IMR-90 (cell line): ENCODE measurements at places on chromosomes 3 and 15. TPM values are rescaled to one million over a fixed set of nuclear protein-coding genes. Genes with fewer than 3 reads are reported as not detected.

DNA sequence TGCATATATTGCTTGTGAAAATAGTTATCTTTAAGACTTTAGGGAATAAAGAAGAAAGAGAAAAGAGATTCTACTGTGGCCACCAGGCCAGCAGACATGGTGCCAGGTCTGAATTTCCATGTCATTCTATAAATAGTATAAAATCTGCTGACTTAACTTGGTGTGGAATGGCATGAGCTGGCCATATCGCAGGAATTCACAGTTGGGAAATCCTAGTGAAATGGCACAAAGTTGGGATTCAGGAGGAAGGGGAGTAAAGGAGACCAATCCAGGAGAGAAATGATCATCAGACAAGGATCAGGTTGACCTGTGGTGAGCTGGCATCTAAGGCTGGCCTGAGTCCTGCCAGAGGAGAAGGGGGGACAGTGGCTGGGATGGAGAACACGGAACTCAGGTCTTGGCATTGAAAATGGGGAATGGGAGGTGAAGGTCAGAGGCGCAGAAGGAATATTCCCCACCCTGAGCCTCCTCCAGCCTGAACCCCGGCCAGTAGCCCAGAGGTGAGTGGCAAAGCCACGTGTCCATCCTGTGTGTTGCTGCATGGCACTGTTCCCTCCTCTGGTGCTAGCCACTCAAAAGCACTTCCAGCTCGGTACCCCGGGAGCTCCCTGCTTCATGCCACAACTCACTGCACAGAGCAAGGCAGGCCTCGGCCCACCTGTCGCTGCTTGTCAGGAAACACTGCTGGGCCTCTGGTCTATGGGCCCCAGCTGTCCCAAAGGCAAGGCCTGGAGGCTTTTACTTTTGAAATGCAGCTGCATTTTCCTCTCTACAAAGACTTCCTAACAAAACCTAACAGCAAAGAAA lies 51.4 kb downstream of the SSUH2 start:
- DNase-seq, result peak; percentile 16

- no peak for DNase-seq
These were observed 154.4 kb downstream of the OXSM start for GRCh38 chr3:25944329-25944728.

GRCh38 chr3:23867400-23867799 lies 49.4 kb downstream of the NKIRAS1 start:
- DNase-seq, result no peak

DNA sequence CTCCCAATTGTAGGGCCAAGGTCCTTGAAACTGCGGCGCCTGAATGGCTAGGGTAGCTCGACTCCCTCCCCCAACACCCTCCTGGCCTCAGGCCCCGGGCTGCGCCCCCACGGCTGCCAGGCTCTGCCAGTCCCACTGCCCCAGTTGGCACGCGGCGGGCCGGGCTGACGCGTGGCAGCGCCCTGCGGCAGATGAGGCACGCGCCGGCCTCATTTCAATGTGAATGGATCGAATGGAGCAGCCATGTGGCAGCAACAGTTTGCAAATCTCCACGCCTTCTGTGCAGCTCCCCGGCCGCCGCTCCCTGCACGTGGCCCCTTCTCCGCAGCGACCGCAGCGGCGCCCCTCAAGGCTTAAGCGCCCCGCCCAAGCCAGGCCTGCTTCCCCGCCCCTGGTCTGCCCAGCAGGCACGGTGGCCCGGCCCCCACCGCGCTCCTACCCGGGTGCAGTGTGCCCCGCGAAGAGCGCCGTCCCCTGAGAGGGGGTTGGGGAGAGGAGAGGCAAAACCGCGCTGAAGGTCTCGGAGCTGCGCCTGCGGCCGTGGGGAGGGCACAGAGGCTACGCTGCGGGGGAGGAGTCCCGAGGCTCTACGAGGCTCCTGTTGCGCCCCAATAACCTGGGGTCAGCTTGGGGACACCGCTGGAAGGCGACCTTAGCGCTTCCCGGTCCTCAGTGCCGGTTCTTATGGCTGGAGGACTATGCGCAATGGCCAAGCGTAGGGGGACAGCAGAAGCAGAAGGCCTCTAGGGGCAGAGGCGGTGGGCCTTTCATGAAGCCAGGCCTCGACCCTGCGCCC lies 3.1 kb upstream of the DLL4 start:
- no peak for DNase-seq

The ERC2 gene
- 0.14 and 0.17 TPM in 2 replicates for polyA plus RNA-seq

DNA sequence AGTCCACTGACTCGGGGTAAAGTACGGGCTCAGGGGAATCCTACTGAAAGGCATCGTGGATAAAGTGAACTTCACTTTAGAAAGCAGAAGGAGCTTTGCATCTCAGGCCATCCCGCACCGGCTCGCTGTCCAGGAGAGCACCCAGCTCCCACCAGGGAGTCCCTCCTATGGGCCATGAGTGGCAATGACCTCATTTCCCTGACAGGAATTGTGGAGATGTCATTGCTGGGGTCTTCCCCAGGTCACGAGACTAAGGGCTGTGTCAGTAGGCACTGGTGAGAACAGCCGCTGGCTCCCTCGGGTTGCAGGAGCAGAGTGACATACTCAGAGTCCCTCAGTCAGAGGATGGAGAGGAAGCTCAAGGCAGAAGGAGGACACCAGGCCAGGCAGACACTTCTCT lies 97.3 kb downstream of the XXYLT1 start:
- no peak for DNase-seq

DNA sequence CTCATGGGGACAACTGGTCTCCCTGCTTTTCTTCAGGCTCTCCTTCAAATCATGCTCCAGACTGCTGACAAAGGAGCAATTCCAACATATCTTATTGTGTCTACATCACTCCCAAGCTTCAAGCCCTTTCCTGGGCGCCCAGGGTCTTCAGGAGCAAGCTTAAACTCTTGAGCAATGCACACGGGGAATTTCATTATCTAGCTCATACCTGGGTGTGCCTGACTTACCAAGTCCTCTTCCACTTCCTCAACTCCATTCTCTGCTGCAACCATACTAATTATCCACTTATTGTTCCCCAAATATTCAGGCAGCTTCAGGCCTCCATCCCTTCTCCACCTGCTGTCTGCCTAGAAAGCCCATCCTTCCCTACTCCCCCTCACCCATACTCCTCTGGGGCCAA lies 50.6 kb downstream of the B3GNT5 start:
- no peak for DNase-seq

The GOLGA8K gene
- not detected in 2 replicates for polyA plus RNA-seq

- peak; percentile 66 for DNase-seq
These were observed 19.0 kb upstream of the GHSR start for GRCh38 chr3:172467170-172467824.

DNA sequence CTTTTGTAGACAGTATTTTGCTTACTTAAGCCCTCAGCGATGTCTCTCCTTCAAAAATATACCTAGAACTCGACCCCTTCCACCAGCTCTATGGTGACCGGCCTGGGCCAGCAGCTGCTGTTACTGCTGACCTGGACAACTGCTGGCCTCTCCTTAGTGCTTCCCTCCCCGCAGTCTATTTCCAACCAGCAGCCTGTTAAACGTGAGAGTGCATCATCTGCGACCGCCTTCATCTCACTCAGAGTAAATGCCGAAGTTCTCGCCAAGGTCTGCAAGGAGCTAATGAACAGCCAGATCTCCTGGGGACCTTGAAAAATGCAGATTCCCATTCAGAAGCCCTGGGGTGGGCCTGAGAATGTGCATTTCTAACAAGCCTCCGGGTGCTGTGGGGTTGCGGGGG lies 86.7 kb downstream of the RPLP1 start:
- no peak for DNase-seq

DNA sequence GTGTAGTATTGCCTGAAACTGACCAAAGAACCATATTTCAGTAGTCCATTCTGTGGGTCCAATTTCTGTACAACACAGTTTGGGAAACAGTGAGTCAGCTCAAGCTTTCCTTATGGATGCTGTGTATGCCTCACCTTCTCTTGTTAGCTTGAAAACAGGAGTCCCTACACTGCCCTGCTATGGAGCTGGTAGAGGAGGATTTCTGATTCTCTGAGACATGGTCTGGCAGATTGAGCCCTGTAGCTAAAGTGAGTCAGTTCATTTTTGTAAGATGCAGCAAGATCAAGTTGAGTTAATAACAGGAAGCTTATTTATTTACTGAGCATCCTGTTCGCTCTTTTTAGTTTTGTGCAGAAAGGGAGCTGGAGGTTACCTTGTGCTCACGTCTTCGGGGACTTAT lies 424.1 kb upstream of the RBMS3 start:
- DNase-seq, result peak; percentile 22

GRCh38 chr3:134618478-134619300 lies 32.1 kb downstream of the KY start:
- no peak for DNase-seq
